ENCODE measurements at places on chromosomes 4 and X.

GRCh38 chrX:776061-776460 is 145.5 kb downstream of the SHOX start:
- no peak for DNase-seq

- DNase-seq = no peak
Observed at GRCh38 chr4:40247350-40247749, 50.5 kb downstream of the RHOH start.

GRCh38 chr4:1792832-1793495 is at the start of gene FGFR3:
TSS of gene FGFR3 (plus strand) at chr4:1793293. CDS start at chr4:1793935, 642 bp downstream.
- peak; percentile 11 for DNase-seq

- no peak for DNase-seq
Observed at GRCh38 chr4:75629239-75629638, 1.1 kb downstream of the CDKL2 start.

DNA sequence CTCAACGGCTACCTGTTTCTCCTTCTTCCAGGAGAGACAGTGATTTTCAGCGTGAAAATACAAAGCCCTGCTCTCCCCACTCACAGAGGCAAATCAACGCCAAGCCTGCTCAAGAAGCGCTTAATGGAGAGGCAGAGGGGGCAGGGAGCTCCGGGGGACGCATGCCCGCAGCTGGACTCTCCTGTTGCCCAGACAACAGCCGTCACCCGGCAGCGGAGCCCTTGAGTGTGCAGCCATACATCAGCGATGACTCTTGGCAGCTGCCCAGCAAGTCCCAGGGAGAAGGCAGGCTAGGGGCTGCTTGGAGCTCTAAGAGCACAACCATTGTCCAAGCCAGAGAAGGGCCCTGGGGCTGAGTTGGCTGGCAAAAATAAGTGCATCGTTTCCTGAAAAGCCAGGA is 71.0 kb upstream of the AFAP1 start:
- peak; percentile 94 for DNase-seq
